ENCODE measurements at places on chromosomes 16 and 17.
A peak's percentile ranks its signal among the peaks of the same experiment; 100 is the strongest.

DNA sequence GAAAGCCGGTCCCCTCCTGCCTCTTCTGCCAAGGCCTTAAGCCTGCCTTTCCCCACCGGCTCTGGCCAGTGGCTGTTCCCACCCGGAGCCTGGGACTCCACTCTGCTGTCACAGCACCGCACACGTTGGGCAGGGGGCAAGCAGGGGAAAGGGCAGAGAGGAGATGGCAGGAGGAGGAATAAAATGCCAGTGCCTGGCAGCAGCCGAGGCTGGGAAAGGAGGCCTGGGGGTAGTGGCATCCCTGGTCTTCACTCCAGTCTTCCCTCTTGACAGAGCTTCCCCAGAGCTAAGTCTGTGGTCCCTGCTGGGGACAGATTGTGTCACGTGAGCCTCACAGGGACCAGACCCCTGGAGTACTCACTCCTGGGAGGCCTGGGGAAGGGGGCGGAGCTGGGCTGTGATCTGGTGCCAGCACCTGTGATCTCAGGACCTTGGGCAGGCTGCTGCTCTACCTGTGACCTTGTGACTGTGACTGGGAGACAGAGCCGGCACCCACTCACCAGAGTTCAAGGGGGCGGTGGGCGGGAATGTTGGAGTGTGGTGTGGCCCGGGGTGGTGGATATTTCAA is 97.2 kb upstream of the GSE1 start:
- no peak for DNase-seq

DNA sequence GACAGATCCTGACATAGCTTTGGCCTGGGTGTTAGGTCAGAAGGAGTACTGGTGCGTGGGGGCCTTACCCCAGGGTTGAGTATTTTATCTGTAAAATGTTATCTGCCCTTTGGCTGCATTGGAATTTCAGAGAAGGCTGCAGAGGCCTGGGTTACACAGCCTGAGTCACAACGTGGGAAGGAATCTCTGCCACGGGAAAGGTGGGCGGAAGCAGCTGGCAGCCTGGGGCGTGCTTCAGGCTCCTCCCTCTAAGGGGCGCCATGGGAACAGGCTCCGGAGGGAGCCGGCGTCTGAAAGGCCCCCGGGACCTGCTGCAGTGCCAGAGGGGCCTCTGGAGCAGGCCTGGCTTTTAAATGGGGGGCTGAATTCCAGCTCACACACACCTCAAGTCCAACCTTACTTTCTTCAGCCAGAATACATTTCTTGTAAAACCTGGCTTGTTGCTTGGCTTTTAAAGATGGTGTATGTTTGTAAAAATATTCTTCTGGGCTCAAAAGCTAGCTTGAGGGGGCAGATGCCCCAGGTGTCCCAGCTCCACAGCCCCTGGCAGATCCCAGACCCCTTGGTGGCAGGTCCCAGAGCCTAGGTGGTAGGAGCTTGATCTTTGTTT is 142.2 kb downstream of the RAB11FIP4 start:
- DNase-seq: peak; percentile 72

DNA sequence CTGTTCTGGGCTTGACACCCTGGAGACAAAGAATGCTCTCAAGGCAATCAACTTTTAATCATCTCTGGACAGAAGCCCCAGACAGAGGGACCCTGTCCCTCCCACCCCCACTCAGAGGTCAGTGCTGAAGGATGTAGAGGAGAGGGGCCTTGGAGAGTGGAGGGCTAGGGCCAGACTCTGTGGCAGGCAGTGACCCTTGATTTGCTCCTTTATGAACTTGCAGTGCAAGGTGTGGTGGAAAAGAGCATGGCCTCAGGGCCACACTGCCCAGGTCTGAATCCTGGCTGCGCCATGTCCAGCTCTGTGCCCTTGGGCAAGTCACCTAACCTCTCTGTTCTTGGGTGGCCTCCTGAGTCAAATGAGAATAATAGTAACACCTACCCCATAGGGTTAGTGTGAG is 134.3 kb downstream of the TMEM132E start:
- DNase-seq: no peak

GRCh38 chr17:69358688-69359596 is 32.0 kb upstream of the ABCA5 start:
- DNase-seq: no peak

GRCh38 chr16:189604-190186 is 9.4 kb downstream of the HBQ1 start:
- DNase-seq: no peak

GRCh38 chr16:88454523-88454947 is 1.5 kb downstream of the ZFPM1 start:
- DNase-seq: no peak

DNA sequence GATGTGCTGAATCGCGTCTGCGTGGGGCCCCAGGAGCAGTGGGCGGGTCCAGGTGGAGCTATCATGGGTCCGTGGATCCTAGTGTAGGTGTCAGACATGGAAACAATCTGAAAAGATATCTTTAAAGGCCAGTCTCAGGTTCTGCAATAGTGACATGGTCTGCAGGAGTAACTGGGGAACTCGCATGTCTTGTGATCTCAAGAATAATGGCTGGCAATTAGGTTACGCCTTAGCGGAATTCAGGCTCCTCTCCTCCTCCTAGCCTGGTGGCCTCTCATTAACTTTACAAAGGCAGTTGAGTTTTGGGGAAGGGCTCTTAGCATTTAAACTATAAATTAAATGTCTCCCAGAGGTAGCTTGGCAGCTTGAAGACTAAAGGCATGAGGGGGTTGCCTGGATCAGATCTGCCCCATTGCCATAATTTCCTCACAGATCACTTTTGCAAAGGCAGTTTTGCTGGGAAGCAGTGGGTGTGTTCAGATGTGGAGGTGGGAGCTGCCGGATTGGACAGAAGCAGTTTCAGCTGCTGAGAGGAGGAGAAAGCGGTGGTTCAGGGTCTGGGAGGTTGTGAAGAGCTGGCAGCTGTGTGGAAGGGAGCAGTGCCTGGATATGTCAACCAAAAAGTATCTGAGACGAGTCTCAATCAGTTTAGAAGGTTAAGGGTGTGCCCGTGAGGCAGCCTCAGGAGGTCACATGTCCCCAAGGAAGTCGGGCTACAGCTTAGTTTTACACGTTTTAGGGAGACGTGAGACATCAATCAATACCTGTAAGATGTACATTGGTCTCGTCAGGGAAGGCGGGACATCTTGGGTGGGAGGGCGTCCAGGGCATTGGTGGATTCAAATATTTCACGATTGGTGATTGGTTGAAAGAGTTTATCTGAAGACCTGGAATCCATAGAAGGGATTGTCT is 2.7 kb downstream of the TBCD start:
- DNase-seq: no peak
